Stimulated activated CD8-positive, alpha-beta memory T cell treated with anti-CD3 and anti-CD28 coated beads, Interleukin-4, amount 100 ng/mL, for 1 hour (primary cell): ENCODE measurements at places on chromosomes 2 and 18.

DNA sequence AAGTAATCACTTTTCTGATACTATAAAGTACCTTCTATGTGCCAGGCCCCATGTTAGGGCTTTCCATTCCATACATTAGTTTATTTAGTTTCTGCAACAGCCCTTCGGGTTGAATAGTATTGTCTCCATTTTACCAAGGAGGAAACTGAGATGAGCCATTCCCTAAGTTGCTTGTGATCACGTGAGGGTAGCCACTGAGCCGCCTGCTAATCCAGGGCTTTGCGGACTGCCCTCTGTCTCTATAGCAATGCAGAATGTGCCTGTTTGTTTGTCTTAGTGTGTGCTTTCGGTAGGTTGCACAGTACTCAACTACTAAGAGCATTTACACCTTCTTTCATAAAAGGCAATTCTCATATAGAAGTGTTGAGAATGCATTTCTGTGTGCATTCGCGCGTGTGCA lies 5.0 kb downstream of the EMILIN2 start:
- DNase-seq, result no peak

- no peak for DNase-seq
Observed at GRCh38 chr2:62884514-62884913, 166.1 kb upstream of the OTX1 start.

DNA sequence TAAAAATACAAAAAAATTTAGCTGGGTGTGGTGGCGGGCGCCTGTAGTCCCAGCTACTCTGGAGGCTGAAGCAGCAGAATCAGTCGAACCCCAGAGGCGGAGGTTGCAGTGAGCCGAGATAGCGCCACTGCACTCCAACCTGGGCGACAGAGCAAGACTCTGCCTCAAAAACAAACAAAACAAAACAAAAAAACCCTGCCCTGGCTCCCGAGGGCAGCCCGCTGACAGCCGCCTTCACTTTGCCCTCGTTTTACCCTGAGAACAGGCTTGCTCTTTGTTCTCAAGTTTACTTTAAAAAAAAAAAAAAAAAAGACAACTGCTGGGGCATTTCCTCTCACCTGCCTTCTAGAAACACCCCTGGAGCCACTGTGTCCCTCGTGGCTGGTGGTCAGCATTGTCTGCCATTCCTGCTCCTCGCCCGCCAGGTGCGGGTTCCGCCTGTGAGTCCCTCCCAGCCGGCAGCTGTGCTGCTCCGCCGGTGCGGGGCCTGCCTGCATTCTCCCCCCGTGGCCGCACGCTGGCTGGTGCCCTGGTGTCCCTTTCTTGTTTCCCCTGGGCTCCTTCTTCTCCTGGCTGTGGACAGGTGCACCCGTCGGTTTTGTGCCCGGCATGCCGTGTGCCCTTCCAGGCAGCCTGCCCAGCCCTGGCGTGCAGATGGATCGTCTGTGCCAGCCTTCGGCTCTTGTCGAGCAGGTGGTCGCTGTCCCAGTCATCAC lies 105.7 kb downstream of the USP40 start:
- no peak for DNase-seq

DNA sequence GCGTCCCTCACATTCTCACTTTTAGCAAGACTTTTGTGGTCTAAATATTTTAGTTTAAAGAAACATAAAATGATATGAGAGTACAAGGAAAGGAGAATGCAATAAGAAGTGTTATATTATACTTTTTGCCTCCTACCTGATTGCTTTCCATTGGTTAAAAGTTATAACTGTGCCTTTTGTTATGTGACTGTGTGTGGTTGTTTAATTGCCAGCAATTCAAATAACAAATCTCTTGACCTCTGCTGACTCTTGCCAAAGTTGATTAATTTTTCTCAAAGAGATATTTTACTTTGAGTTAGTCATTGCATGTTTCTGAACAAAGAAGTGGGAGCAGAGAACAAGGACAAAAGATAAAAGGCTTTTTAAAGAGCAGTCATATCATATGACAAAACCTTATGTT lies 599.5 kb downstream of the SUCLG1 start:
- DNase-seq, result no peak

- DNase-seq, result no peak
Observed at GRCh38 chr2:19810148-19810547, 91.6 kb downstream of the TTC32 start.

GRCh38 chr18:60191926-60192325 lies 180.6 kb downstream of the MC4R start:
- DNase-seq, result no peak

- DNase-seq, result no peak
Observed at GRCh38 chr2:214138779-214139178, 272.1 kb upstream of the VWC2L start.

DNA sequence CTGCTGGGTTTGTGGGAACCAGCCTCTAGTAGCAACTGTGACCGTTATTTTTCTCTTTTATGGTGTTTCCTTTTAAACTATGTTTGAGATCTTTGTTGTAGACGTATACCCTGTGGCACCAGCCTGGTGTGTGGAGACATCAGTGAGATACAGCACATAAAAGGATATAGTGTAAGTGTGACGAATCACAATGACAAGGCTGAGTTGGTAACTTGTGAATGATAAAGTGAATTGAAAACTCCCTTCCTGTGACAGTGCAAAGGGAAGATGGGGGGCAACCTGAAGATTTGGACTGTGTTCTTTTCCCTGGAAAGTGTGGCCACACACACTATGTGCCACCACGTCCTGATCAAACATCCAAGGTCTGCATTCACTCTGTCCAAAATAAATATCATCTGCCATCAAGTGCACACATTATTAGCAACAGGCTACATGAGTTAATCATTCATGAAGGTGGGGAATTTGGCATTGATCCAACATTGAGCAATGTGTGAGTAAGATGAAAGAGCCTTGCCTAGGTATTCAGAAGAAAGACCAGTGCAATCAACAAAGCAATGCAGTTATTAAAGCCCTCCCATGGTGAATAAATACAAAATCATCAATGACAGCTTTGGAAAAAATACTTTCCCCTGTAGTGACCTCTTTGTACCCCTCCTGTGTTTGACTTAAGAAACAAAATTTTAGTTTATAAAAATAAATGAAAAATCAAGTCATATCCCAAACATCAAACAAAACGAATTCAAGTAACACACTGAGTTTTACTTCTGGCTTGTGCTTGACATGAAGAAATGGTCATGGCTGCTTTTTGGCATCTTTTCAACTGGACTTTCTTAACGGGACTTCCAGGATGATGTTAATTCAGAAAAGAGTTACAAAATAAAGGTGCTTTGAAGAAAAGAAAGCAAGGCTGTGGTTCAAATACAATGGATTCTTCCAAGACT lies 1280.5 kb upstream of the ZEB2 start:
- no peak for DNase-seq

- no peak for DNase-seq
Observed at GRCh38 chr2:138356178-138356577, 145.4 kb upstream of the SPOPL start.

DNA sequence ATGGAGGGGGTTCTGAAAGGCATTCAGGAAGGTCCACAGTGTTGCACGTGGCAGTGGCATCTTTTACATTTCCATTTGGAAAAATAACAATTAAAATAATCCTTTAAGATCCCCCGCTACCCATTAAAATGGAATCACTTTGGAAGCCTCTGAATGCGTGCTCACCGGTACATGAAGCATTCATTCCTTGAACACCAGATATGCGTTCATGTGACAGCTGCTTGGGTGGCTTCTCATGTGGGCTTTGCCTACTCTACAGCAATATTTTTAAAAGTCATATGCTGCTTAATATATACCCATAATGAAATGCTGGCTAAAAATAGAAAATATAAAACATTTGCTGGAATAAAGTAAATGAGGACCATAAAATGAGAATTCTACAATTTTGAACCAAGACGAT lies 14.4 kb upstream of the HAAO start:
- DNase-seq, result no peak

DNA sequence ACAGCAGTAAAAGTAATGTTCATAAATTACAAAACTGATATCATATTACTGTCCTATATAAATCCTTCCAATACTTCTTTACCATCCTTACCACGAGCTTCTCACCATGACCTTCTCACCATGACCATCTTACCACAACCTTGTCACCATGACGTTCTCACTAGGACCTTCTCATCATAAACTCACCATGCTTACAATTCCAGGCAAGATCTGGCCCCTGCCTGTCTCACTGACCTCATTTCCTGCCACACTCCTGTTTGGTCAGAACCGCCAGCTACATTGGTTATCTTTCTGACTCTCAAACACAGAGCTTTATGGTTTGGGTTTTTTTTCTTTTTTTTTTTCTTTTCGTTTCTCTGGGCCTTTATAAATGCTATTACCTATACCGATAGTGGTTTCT lies 827.6 kb downstream of the RNF144A start:
- no peak for DNase-seq

DNA sequence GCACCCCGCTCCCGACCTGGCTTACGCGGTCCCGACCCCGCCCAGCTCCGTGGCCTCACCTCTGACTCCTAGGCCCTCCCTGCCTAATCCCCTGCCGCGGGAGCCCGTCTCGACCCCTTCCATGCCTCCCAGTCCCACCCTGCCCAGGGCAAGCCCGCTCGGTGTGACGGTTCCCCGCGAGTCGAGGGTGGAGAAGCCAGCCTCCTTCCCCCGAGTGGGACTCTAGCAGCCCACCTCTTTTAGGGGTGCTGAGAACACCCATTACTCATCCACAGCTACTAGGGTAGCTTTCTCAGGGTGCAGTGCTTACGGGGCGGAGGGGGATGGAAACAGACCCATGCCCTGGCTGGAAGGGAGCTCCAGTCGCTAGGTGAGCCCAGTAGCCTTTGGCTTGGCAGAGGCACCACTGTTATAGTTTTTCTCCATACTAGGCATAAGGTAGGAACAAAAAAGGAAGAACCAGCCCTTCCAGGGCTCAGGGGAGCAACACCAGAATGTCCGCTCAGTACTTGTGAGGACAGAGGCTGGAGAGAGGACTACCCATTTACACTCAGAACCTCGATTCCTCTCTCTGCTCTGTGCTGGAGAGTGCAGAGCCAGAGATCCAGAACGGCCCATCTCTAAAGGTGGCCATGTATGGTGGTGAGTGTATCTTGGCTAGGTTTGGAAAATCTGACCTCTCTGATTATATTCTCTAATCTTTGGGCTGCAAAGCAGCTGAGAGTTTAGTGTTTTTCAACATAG lies 606 bp downstream of the AGBL5 start:
- peak; percentile 19 for DNase-seq

GRCh38 chr2:98299211-98299905 lies 46.9 kb upstream of the CNGA3 start:
- no peak for DNase-seq

GRCh38 chr2:9596621-9597311 lies 34.0 kb downstream of the YWHAQ start:
- DNase-seq, result no peak

DNA sequence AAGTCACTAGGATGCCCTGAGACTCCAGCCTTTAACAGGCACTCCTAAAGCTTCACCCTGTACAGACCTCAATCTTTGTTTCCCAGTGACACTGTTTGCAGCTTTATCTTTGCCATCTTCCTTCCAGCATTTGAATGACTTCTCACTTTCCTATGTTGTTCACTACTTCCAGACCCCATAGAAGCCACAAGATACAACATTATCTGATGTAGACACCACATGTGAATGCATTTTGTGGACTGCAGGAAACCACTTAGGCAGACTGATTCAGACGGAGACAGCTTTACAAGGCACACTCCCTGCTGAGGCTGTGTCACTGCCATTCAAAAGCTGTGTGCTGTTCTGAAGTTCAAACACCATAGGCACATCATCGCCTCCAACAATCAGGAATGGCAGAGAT lies 67.3 kb upstream of the SPATS2L start:
- no peak for DNase-seq

GRCh38 chr2:104836841-104837240 lies 17.1 kb upstream of the POU3F3 start:
- no peak for DNase-seq

- DNase-seq, result no peak
Observed at GRCh38 chr2:158918452-158918851, 50.0 kb upstream of the TANC1 start.

DNA sequence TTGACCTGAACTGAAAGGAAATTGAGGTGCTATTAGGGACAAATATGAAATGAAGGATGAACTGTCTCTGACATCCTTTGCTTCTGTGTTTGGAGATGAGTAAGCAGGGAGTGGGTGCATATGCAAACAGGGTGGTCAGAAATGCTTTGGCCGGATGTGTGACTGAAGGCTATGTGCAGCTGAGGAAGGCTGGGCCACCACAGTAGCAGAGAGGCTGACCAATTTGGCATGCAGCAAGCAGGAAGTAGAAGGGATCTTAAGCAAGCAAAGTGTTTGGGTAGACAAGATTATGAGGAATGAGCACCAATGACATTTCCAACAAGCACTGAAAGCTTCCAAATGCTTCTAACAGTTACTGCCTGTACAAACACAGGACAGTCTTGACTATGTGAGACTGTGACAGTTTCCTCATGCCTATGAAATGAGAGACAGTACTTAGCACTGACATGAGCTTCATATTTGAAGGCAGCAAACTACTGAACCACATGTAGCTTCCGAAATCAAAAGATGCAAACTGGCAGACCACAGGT lies 3.3 kb upstream of the ACTR3 start:
- no peak for DNase-seq

DNA sequence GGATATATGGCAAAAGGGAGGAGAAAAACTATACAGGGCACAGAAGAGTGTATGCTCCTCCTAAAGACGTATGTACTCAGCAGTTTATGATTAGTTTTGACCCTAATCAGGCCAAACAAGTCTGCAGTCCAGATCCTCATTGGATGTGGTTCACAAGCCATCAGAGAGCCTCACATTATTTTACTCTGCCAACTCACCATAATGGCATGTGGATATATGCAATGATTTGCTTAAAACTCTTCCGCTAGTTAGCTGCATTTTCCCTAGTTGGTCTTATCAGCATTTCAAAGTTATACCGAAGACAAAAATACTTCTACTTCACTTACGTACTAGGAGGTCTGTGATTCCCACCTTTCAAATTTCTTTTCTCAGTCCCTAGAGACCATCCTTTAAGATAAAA lies 198.4 kb downstream of the CMPK2 start:
- DNase-seq, result no peak

GRCh38 chr2:9423922-9424272 lies 443 bp downstream of the CPSF3 start:
- no peak for DNase-seq

GRCh38 chr18:8870528-8870927 lies 165.2 kb downstream of the MTCL1 start:
- DNase-seq, result no peak

- DNase-seq, result no peak
Observed at GRCh38 chr2:120856421-120856862, 120.8 kb downstream of the GLI2 start.
